ENCODE measurements at places on chromosomes 7 and 10. TPM values are rescaled to one million over a fixed set of nuclear protein-coding genes. Genes with fewer than 3 reads are reported as not detected.

ELMO1 gene
- total RNA-seq: 4.0 TPM

IMPDH1 gene
- total RNA-seq: 160 TPM

SLC26A5 gene
- total RNA-seq: not detected

TCERG1L gene
- total RNA-seq: not detected

KCP gene
- 0.22 TPM for total RNA-seq

All from A549 treated with dexamethasone at 1 μM for 4 hours (cell line).